CD4-positive, alpha-beta T cell treated with Interleukin-17A for 1 hour (primary cell): ENCODE measurements at places on chromosomes 3 and 15.

GRCh38 chr3:6125520-6125919 lies 735.4 kb upstream of the GRM7 start:
- no peak for DNase-seq

DNA sequence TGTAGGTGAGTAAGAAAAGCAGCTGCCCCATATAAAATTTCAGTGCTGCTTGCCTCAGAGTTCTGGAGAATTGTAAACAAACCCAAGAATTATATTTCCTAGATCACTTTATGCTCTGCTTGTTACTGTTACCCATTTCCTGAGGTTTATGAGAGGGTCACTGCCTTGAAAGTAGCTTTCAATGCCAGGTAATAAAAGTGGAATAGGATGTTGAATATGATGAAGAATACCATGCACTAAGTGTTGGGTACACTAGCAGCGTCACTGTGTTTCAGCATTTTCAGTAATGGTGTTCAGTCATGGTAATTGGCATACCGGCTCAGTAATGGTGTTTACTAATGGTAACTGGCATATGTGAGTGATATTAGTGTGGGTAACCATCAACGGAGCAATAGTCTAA lies 449.8 kb upstream of the TPRG1 start:
- no peak for DNase-seq

DNA sequence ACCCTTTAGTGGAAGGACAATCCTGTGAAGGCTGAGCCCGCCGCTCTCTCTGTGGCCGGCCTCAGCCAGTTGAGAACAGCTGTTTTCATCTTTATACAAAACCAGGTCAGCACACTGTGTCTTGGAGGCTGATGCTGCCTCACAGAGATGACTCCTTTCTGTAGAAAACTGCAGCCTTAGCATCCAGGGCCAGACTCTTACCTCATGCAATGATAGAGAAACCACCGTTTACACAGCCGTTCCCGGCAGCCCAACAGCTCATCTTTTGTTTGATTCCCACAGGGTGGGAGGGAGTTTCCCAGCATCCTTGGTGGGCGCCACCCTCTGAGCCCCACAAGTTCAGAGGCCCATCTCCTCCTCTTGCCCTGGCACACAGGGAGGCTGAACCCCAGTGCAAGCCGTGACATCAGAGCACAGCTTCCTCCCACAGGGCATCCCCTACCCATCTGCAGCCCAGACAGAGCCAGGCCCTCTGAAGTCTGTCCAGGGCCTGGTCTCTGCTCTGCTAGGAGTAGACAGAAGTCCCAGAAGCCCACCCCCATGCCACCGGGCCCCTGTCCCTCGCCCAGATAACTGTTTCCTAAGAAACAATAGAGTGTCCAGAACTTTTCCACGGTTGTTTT lies 105.0 kb downstream of the LRRK1 start:
- no peak for DNase-seq

DNA sequence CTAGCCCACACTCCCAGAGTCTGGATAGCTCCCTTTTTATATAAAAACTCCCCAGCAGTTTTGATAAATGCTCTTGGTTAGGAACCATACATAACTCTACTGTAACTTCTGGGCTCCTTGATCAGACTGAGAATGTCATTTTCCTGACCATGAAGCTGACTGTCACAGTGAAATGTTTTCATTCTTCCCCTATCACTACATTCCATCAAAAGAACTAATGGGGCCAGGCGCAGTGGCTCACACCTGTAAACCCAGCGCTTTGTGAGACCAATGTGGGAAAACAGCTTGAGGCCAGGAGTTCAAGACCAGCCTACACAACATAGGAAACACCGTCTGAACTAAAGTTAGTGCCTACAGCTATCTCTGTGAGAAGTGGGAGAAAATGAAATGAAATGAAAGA lies 72.8 kb upstream of the MYO5C start:
- DNase-seq: no peak

GRCh38 chr15:62653122-62653521 lies 389.4 kb upstream of the TPM1 start:
- no peak for DNase-seq

GRCh38 chr15:32649342-32649741 lies 7.8 kb downstream of the SCG5 start:
- no peak for DNase-seq

DNA sequence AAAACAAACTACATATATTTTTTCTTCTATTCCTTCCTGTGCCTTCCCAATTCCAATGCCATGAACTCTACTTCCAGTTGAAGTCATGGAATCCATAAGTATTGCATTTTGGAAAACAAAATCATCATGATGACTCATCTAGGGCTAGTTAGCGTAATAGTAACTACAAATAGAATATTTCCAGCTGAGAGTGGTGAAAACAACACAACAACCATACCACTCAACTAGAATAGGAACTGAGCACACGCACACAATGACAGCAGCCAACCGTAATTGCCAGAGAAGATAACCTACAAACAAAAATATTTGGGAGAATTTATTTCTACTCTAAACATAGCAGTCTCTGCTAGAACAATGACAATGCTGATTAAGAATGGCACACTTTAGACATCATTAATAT lies 225.9 kb downstream of the FGF12 start:
- DNase-seq: no peak

DNA sequence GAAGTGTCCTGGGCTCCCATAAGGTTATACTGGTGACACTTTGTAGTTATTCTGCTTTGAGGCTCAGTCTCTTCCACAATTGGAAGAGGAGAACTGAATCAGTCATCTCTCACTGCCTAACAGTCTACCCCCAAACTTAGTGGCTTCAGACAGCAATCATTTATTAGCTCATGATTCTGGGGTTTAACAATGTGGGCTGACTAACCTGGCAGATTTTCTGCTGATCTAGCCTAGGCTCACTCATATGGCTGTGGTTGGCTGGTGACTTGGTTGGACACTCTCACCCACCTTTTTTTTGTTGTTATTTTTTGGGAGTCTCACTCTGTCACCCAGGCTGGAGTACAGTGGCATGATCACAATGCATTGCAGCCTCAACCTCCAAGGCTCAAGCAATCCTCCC lies 7.1 kb downstream of the GPD1L start:
- DNase-seq: peak; percentile 11

DNA sequence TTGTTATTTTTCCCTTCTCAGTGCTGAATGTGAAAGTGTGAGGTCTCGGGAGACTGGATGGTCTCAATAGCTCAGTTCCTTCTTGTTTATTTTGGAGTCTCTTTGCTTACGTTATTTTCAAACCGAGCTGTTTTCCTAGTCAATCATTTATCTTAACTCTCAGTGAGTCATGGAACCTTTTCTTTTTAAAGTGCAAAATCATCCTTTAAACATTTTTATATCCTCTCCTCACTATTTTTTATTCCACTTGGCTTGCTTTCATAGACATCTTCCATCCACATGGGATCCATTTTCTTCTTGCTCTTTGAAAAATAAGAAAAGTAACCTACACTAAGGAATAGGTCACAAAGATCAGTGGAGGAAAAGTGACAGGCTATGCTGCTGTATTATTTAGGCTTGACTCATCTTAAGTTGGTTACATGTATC lies 497.8 kb downstream of the NAALADL2 start:
- DNase-seq: no peak

- no peak for DNase-seq
These were observed 104.9 kb upstream of the ST8SIA2 start for GRCh38 chr15:92288755-92289154.

- DNase-seq: no peak
These were observed 3.5 kb downstream of the ABHD2 start for GRCh38 chr15:89091627-89092220.

- DNase-seq: no peak
These were observed 211.4 kb downstream of the TUSC7 start for GRCh38 chr3:116920826-116921610.

DNA sequence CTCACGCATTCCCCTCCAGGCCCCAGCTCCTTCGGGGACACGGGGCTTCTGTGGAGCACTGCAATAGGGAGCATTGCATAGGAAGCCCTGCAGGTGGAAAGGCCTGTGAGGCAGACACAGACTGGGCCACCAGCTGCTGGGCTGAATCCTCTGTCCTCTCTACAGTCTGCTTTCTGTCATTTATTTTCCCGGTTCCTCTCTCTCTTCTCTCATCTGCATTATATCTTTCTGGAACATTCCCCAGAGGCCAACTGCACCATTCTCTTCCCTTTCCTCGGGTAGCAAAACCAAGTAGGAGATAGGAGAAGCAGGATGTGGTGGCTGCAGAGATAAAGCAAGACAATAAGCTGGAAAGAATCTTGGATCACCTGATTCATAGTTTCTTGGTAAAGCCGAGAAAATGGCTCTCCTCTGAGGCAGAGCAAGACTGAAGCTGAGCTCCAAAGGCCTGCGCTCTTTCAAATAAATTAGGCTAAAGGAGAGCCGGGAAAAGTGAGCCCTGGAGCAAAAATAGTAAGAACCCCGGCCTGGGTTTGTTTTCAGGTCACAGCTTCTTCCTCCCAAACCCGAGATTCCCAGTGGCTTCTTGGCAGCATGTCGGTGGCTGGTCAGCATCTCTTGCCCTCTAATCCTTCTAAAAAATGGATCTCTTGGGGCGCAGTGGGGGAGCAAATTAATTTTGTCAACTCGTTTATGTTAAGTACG lies 5.3 kb downstream of the TM4SF4 start:
- DNase-seq: no peak

GRCh38 chr3:42655331-42655888 lies 1.9 kb downstream of the ZBTB47 start:
- DNase-seq: no peak

- no peak for DNase-seq
These were observed 27.8 kb downstream of the STAC start for GRCh38 chr3:36408146-36408545.

DNA sequence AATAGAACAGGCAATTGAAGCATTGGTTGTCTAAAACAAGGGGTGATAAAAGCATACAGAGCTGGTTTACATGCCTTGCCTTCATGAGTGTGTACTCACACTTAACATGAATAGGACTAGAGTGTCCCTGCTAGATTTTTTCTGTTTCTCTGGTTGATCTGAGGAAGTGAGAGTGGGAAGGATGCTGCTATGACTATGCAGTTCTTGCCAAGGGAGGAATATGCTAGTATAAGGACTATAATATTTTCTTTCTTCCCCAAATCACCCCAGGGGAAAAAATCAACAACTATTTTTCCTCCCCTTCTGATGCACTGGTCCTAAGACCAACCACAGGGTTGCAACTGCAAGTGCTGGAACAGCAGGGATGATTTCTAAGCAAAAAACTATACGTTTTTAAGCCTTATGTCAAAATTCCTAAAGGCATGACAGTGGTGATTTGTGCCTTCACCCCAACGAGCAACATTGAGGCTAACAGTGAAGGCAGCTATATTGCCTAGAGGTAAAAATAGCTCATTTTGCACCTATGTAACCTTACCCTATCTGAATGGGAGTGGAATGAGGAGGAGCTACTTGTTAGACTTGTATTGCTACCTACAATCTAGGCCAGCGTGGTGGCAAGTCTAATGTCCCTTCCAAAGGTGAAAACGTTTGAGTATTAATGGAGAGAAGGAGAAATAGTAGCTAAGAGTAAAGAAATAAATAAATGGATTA lies 33.5 kb upstream of the USP8 start:
- DNase-seq: peak; percentile 1

DNA sequence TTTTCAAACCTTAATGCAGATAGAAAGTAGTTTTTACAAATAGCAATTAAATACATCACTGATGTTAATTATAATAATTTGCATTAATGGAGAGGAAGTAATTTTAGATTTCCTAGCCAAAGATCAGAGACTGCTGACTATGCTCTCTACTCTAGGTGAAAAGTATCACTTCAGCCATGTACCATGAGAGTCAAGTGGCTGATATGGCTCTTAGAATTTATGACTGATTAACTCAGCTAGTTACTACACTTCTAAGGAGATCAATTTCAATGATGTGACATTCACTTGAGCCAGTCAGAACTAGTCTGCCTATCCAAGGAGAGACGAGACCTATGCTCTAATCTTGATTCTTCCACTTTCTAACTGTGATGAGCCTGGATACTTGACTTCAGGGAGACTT lies 405.7 kb upstream of the RORA start:
- DNase-seq: no peak

- peak; percentile 4 for DNase-seq
These were observed 15.3 kb upstream of the UNC13C start for GRCh38 chr15:53962646-53963561.

- no peak for DNase-seq
These were observed 597.3 kb downstream of the NAALADL2 start for GRCh38 chr3:175456466-175456865.

DNA sequence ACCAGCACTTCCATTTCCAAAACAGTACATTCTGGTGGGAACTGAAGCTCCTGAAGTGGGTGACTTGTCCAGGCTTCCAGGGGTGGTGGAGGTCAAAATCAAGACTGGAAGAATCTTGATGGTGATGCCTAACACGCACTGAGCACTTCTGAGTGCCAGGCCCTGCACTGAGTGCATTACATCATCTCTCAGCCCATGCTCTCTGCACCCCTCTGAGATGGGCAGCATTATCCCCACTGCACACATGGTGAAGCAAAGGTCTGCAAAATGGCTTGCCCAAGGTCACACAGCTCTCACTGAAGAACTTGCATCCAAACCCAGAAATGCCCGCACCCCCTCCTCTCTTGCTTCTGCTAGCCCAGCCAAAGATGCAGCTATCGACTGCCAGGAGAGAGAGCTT lies 36.9 kb downstream of the NTRK3 start:
- no peak for DNase-seq

- DNase-seq: no peak
These were observed 50.3 kb downstream of the FBLN2 start for GRCh38 chr3:13598926-13599886.

DNA sequence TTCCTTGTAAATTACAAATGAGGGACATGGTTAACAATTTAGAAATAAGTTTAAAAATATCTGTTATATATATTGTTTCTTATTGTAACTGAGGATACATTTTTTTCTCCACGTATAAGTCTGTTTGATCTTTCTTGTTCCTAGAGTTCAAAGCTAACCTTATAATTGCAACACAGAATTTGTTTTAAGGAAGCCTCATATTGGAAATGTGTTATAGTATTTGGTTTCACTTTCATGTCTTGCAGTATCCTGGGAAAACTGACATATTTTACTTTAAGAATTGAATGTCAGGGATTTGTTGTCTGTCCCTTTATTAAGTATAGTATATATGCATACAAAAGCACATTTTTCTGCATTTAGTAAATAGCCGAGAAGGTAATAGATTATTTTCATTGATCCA lies 23.5 kb upstream of the NIT2 start:
- DNase-seq: no peak

DNA sequence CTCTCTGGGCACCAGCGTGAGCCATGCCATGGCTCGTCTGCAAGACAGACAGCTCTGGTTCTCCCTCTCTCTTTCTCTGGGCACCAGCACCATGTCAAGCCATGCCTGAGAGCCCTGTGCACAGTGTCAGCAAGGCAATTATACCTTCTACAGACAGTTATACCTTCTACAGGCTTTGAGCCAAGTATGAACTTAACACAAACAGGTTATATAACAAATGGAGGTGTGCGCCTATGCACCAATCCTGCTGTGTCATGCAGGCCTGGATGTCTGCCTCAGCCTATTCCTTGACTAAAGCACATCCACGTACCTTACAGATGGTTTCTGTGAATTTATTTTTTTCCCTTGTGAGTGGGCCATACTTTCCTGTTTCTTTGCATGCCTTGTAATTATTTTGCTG lies 5.9 kb upstream of the FBXL2 start:
- no peak for DNase-seq
